G401 (cell line): ENCODE measurements at places on chromosomes 3 and 15. TPM values are rescaled to one million over a fixed set of nuclear protein-coding genes. Genes with fewer than 3 reads are reported as not detected.

The DCLK3 gene
- not detected in 2 replicates for total RNA-seq

The KY gene
- not detected in 2 replicates for total RNA-seq

The DPPA2 gene
- total RNA-seq, result not detected in 2 replicates

The GOLGA6L10 gene
- 0.47 and 0.98 TPM in 2 replicates for total RNA-seq

The CP gene
- 93.2 and 119 TPM in 2 replicates for total RNA-seq

The ST3GAL6 gene
- total RNA-seq, result not detected in 2 replicates

- DNase-seq, result no peak
Observed at GRCh38 chr3:152549263-152549662, 280.5 kb downstream of the MBNL1 start.

GRCh38 chr3:68988740-68989139, 24.7 kb downstream of the EOGT start:
- no peak for DNase-seq

DNA sequence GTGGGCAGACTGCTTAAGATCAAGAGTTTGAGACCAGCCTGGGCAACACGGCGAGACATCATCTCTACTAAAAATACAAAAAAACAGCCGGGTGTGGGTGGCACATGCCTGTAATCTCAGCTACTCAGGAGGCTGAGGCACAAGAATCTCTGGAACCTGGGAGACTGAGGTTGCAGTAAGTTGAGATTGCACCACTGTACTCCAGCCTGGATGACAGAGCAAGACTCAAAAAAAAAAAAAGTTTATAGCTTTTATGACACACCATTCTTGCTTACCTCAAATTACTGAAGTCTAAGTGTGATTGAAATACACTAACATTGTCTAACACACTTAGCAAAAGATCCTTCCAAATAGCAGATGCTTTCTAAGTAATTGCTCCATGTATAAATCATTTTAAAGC, 207.6 kb downstream of the STAG1 start:
- no peak for DNase-seq

- DNase-seq, result no peak
Observed at GRCh38 chr3:27943106-27943505, 221.0 kb upstream of the EOMES start.

- DNase-seq, result no peak
Observed at GRCh38 chr15:97520689-97521088, 439.8 kb upstream of the ARRDC4 start.
